ENCODE measurements at places on chromosomes 7 and 10. TPM values are rescaled to one million over a fixed set of nuclear protein-coding genes. Genes with fewer than 3 reads are reported as not detected.

LDB3 gene
- 1,541 TPM for total RNA-seq

DNA sequence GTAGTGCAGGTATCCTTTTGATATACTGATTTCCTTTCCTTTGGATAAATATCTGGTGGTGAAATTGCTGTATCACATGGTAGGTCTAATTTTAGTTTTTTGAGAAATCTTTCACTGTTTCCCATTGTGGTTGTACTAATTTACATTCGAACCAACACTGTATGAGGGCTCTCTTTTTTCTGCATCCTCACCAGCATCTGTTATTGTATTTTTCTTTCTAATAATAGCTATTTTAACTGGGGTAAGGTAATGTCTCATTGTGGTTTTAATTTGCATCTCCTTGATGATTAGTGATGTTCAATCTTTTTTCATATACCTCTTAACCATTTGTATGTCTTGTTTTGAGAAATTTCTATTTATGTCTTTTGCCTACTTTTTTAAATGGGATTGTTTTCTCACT, 335.4 kb upstream of the MTPN start:
- no peak overlapping the region for H3K27ac ChIP-seq
- no peaks in the 10 kb centered on the region for H3K36me3 ChIP-seq
- H3K4me1 ChIP-seq: no peaks in the 10 kb centered on the region

- no peak overlapping the region for H3K4me3 ChIP-seq
- H3K36me3 ChIP-seq: no peaks in the 10 kb centered on the region
- peaks cover 3% of the 10 kb centered on the region for H3K4me1 ChIP-seq
- no peaks in the 10 kb centered on the region for H3K27me3 ChIP-seq
- DNase-seq: no peak
These were observed 78.0 kb downstream of the AUTS2 start for GRCh38 chr7:69676247-69676646.

DNA sequence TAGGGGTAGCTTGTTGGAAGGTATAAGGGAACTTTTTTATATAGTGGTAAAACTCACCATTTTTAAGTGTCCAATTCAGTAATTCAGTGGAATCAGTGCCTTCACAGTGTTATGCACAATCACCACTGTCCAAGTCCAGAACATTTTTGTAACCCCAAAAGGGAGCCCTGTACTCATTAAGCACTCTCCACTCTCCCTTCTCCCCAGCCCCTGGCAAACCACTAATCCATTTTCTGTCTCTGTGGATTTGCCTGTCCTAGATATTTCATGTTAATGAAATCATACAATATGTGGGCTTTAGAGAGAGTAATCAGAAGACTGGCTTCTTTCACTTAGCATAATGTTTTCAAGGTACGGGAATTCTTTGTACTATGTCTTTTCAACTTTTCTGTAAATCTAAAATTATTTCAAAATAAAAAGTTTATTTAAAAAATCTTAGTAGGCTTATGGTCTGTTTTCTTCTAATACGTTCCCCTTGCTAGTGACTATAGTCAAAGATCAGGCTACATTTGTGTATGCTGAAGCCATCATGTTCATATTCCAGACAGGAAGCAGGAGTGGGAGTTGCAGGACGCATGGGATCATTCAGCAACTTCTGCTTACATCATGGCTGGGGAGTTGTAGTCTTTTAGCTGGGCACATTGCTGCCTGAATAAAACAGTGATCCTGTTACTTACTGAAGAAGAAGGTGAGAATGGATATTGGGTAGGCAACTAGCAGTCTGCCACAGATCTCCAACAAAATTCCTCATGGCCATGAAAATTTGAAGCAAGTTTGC, 35.4 kb upstream of the TAX1BP1 start:
- no peak for DNase-seq
- no peaks in the 10 kb centered on the region for H3K4me1 ChIP-seq
- H3K36me3 ChIP-seq: no peaks in the 10 kb centered on the region
- H3K27me3 ChIP-seq: no peaks in the 10 kb centered on the region
- H3K4me3 ChIP-seq: no peak overlapping the region
- H3K27ac ChIP-seq: no peak overlapping the region

DNA sequence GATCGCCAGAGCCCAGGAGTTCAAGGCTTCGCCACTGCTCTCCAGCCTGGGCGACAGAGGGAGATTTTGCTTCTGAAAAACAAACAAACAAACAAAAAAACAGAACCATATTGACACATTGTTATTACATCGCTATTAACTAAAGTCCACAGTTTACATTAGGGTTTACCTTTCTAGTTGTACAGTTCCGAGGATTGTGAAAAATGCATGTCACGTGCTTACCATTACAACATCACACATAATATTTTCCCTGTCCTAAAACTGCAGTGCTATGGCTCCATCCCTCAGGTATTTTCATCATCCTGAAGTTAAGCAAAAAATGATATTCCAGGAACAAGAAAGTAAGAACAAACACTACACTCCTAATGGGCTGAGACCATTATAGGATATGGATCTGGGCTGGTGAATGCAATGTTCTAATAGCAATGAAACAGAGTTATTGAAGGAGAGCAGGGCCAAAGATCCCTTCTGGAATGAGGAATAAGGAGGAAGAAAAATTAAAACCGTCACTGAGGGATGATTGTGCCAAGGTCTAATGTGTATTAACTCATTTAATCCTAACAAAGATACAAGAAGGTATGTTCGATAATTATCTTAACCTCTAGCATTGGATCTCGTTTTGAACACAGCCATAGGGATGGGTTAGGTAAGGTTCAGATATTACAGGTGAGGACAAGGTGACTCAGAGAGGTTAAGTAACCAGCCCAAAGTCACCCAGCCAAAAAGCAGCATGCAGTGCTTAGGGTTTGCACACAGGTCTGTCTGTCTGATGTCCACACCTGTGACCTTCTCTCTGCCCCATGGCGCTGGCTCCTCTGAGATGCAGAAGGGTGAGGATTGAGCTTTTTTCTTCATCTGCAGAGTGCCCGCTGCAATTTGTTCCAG, 14.0 kb upstream of the CUX1 start:
- peaks cover 5% of the 10 kb centered on the region for H3K4me1 ChIP-seq
- H3K27me3 ChIP-seq: no peaks in the 10 kb centered on the region
- H3K4me3 ChIP-seq: no peak overlapping the region
- no peaks in the 10 kb centered on the region for H3K36me3 ChIP-seq
- DNase-seq: no peak

- H3K27ac ChIP-seq: no peak overlapping the region
- H3K27me3 ChIP-seq: no peaks in the 10 kb centered on the region
- H3K36me3 ChIP-seq: no peaks in the 10 kb centered on the region
- no peak for DNase-seq
- no peaks in the 10 kb centered on the region for H3K4me1 ChIP-seq
- no peak overlapping the region for H3K4me3 ChIP-seq
These were observed 177.0 kb upstream of the SP8 start for GRCh38 chr7:20963556-20964280.

- H3K36me3 ChIP-seq: no peaks in the 10 kb centered on the region
- no peaks in the 10 kb centered on the region for H3K4me1 ChIP-seq
- no peak overlapping the region for H3K27ac ChIP-seq
These were observed 50.2 kb downstream of the LAMB4 start for GRCh38 chr7:108079648-108080591.

GRCh38 chr10:5443429-5443828, 31.1 kb downstream of the NET1 start:
- no peak overlapping the region for H3K27ac ChIP-seq
- no peaks in the 10 kb centered on the region for H3K36me3 ChIP-seq
- no peaks in the 10 kb centered on the region for H3K4me1 ChIP-seq
- DNase-seq: no peak
- H3K27me3 ChIP-seq: no peaks in the 10 kb centered on the region

- H3K27me3 ChIP-seq: no peaks in the 10 kb centered on the region
- H3K27ac ChIP-seq: peak overlapping the region; percentile 32
- no peaks in the 10 kb centered on the region for H3K4me1 ChIP-seq
- peaks cover 84% of the 10 kb centered on the region for H3K36me3 ChIP-seq
These were observed 57.0 kb downstream of the P4HA1 start for GRCh38 chr10:73039635-73040034.

DNA sequence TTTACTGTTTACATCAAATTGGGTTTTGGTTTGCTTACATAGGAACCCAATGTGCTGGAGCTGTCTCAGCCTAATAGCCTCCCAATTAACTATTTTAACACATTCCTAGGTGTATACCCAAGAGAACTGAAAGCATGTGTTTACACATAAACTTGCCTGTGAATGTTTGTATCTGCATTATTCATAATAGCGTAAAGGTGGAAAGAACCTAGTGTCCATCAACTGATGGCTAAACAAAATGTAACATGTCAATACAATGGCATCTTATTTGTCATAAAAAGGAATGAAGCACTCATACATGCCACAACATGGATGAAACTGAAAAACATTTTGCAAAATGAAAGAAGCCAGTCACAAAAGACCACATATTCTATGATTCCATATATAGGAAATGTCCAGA, 160.6 kb upstream of the EEPD1 start:
- H3K27ac ChIP-seq: no peak overlapping the region
- DNase-seq: no peak
- peaks cover 10% of the 10 kb centered on the region for H3K4me1 ChIP-seq

NME8 gene
- total RNA-seq: not detected

GRCh38 chr7:98064233-98064632, 42.4 kb upstream of the LMTK2 start:
- no peak overlapping the region for H3K27ac ChIP-seq
- peaks cover 8% of the 10 kb centered on the region for H3K27me3 ChIP-seq
- no peak overlapping the region for H3K4me3 ChIP-seq
- no peaks in the 10 kb centered on the region for H3K36me3 ChIP-seq

CTNNA3 gene
- total RNA-seq: 152 TPM

GRCh38 chr10:130233426-130233825, 97.2 kb downstream of the GLRX3 start:
- no peak for DNase-seq
- H3K27me3 ChIP-seq: no peaks in the 10 kb centered on the region
- H3K4me1 ChIP-seq: no peaks in the 10 kb centered on the region
- H3K36me3 ChIP-seq: no peaks in the 10 kb centered on the region

DNA sequence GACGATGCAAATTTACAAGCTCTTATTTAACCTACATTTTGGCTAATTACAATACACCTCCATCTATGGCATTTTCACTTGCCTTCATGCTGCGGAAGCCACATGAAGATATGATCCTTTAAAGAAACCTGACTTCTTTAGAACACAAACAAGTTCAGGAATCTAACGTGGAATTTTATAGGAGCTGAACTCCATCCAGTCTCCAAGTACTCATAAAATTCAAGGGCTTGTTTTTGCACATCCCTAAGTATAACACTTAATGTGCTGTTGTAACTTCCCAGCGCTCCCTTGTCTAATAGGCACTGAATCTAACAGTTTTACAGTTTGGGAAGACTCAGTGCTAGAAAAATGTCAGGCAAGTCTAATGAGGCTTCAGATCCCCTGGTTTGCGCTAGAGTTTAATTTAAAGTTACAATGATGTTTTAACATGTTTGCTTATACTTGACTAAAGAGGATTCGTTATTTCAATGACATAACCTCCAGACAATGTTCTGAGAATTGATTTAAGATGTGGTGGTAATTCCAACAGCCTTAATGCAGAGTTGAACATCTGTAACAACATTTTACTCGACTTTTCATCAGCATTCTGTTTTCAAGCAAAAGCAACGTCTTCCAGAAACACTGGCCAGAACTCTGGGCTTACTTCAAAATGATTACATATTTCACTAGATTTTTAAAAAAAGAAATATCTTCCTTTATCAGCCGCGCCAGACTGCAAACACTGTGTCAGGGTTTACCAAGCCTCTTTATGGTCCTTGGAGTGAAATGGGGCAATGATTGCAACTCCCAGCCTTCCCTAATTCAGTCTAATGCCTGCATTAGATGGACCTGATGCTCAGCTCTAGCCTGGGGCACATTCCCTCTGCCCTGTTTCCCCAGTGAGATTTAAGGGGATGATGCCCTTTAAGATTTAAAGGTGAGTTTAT, 664.3 kb downstream of the KCNMA1 start:
- H3K4me1 ChIP-seq: no peaks in the 10 kb centered on the region
- H3K27ac ChIP-seq: no peak overlapping the region
- no peaks in the 10 kb centered on the region for H3K27me3 ChIP-seq
- DNase-seq: no peak
- no peaks in the 10 kb centered on the region for H3K36me3 ChIP-seq
- no peak overlapping the region for H3K4me3 ChIP-seq

DNA sequence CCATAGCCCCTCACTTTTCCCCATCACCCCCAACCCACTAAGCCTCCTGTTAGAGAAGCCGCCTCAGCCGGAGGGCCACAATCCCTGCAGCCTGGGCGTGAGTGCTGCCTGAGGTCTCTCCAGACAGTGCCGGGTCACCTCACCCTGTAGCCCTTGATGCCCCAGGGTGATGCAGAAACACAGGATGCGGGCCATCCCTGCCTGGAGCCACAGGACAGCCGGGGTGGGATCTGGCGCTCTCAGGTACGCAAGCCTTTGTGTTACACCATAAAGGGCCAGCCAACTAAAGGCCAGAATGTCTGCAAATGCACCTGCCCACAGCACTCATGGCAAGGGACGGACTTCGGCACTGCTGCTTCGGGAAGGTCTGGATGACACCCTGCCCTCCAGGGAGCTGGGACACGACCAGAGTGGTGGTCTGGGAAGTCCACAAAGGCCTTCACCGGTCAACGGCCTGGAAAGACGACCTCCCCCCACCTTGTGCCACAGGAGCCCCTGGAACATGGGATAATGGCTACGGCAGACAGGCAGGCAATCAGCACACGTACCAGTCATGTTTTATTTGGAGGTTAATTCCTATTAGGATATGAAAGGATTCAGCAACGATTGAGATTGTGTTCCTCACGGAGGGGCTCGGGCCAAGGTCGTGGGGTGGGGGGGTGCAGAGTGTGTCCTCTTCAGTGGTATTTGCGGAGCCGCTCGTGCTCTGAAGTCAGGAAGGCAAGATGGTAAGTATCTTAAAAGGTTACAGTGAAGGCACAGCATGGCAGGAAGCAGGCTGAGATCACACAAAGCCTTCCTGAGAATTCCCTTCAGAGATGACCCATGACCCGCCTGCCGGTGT, 8.1 kb downstream of the ATP5MF start:
- no peak overlapping the region for H3K4me3 ChIP-seq
- H3K4me1 ChIP-seq: peaks cover 20% of the 10 kb centered on the region
- no peaks in the 10 kb centered on the region for H3K36me3 ChIP-seq
- DNase-seq: no peak

GRCh38 chr7:27248427-27248806, 5.8 kb downstream of the EVX1 start:
- DNase-seq: no peak
- no peak overlapping the region for H3K4me3 ChIP-seq
- H3K27ac ChIP-seq: no peak overlapping the region
- peaks cover 33% of the 10 kb centered on the region for H3K4me1 ChIP-seq
- H3K36me3 ChIP-seq: no peaks in the 10 kb centered on the region
- H3K27me3 ChIP-seq: peaks cover 99% of the 10 kb centered on the region

KAT6B gene
- 51.9 TPM for total RNA-seq

GRCh38 chr10:37146443-37146842, 21.0 kb downstream of the ANKRD30A start:
- no peak for DNase-seq
- H3K4me1 ChIP-seq: no peaks in the 10 kb centered on the region
- H3K27me3 ChIP-seq: no peaks in the 10 kb centered on the region
- H3K4me3 ChIP-seq: no peak overlapping the region
- no peak overlapping the region for H3K27ac ChIP-seq

- no peaks in the 10 kb centered on the region for H3K27me3 ChIP-seq
- no peak for DNase-seq
- H3K36me3 ChIP-seq: no peaks in the 10 kb centered on the region
- peak overlapping the region; percentile 94 for H3K4me3 ChIP-seq
- H3K27ac ChIP-seq: peak overlapping the region; percentile 93
- peaks cover 10% of the 10 kb centered on the region for H3K4me1 ChIP-seq
These were observed 1.9 kb downstream of the MAGI2 start for GRCh38 chr7:79451580-79451979.

GRCh38 chr7:95424716-95425115, 10.1 kb downstream of the PON2 start:
- peaks cover 4% of the 10 kb centered on the region for H3K4me1 ChIP-seq
- H3K36me3 ChIP-seq: no peaks in the 10 kb centered on the region

- H3K27me3 ChIP-seq: peaks cover 23% of the 10 kb centered on the region
- H3K4me3 ChIP-seq: peak overlapping the region; percentile 45
- no peak overlapping the region for H3K27ac ChIP-seq
- no peak for DNase-seq
These were observed 16.9 kb downstream of the MYO1G start for GRCh38 chr7:44961844-44962482.
